ENCODE measurements at places on chromosomes 12 and 14.

DNA sequence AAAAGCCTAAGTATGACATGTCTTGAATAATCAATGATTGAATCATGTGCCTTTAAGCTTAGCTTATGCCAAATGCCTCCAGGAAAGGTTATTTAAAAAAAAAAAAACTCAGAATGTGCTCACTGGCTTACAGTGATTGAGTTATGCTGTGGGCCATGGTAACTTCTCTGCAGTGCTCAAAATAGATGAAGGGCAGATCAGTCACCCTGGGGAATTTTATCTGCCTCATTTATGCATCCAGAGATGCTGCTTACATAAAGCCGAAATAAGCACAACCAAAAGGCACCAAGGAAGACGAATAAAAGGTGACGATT, 118.7 kb upstream of the MDM1 start:
- DNase-seq: no peak

DNA sequence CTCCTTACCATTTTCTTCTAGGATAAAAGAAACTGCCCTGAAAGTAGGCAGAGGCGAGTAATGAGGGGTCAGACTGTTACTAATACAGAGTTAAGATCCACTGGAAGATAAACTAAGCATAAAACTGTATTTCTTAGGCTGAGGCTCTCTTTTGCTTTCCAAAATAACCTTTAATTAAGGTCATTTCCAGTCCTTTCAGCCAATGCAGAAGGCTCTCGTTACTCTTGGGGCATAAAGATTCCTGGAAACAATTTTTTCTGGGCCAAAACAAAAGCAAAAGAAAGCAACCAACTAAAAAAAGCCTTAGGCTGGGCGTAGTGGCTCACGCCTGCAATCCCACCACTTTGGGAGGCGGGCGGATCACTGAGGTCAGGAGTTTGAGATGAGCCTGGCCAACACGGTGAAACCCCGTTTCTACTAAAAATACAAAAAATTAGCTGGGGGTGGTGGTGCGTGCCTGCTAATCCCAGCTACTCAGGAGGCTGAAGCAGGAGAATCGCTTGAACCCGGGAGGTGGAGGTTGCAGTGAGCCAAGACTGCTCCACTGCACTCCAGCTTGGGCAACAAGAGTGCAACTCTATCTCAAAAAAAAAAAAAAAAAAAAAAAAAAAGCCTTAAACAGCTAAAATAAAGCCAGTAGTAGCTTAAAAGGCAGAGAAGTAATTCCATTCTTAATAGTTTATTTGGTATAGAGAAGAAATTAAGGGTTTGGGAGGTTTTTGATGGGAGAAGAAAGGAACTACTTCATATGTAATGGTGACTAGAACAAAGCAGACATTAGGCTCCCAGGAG, 68.9 kb upstream of the STAC3 start:
- DNase-seq: no peak

DNA sequence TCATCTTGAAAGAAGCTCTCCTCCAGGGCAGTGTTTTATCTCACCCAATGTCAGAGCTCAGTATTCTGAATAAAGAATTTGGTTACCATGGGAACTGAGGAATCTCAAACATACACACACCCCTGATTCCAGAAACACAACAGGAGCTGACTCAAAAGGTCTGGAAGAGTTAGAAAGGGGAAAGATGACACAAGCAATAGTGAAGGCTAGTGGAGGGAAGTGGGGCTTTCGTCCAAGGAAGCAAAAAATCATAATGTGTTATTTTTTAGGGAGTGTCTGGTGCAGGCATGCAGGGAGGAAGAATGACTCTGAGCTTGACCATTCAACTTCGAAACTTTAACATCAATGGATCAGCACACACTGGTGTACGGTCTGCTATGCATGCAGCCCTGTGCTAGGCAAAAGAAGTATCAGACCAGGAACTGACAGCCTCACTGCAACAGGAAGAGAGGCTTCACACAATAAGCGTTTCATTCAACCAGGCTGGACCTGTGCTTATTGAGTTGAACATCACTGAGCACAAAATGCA, 20.3 kb downstream of the HEBP1 start:
- DNase-seq: peak; percentile 96

GRCh38 chr12:121240484-121241101, 30.7 kb downstream of the P2RX4 start:
- no peak for DNase-seq

GRCh38 chr12:94725375-94726168, 75.2 kb upstream of the TMCC3 start:
- DNase-seq: peak; percentile 77
